ENCODE measurements at places on chromosomes 5 and 9.

- no peak for DNase-seq
Observed at GRCh38 chr5:86625148-86625547, 7.4 kb downstream of the COX7C start.

DNA sequence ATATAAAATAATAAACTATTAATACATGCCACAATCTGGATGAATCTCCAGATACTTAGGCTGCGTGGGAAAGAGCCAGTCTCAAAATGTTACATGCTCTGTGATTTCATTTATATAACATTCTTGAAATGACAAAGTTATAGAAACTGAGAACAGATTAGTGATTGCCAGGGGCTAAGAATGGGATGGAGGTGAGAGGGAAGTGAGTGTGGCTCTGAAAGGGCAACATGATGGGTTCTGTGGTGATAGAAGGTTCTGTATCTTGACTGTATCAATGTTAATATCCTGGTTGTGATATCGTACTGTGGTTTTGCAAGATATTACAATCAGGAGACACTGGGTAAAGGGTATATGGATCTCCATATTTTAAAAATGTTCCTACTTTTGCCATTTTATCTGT, 50.7 kb downstream of the SPEF2 start:
- no peak for DNase-seq

- DNase-seq: no peak
Observed at GRCh38 chr9:101375546-101375945, 9.3 kb downstream of the BAAT start.

DNA sequence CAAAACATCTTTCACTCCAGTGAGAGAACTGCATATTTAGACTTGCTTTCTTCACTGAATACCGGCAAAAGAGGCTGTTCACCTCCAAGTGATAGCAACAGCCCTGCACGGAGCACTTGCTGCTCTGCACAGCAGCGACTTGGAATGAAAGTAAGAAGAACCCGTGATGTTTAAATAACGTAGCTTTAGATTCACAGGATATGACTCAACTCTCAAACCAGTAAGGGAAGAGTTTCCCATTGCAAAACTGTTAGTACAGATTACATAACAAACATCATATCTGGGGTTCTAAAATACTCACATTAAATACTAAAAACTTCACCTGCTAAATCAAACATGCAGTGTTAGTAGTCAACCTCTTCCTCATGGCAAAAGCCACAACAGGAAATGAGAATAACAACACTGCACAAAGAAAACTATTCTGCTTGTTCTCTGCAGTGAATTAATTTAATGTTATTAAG, 203.4 kb downstream of the MCTP1 start:
- DNase-seq: no peak

DNA sequence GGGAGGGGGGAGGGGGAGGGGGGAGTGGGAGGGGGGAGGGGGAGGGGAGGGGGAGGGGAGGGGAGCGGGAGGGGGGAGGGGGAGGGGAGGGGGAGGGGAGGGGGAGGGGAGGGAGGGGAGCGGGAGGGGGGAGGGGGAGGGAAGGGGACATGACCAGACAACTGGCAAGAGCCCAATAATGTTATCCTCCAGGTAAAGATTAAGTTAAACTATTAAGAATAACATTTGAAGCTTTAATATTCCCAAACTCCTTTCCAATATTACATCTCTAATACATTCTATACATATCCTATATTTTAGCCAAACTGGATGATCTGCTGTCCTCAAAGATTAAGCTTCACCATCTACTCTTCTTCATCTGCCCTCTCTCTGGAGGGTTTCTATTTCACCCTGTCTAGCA, 25.8 kb downstream of the C5 start:
- no peak for DNase-seq

- DNase-seq: no peak
Observed at GRCh38 chr9:137353223-137354152, 51.4 kb upstream of the NRARP start.

DNA sequence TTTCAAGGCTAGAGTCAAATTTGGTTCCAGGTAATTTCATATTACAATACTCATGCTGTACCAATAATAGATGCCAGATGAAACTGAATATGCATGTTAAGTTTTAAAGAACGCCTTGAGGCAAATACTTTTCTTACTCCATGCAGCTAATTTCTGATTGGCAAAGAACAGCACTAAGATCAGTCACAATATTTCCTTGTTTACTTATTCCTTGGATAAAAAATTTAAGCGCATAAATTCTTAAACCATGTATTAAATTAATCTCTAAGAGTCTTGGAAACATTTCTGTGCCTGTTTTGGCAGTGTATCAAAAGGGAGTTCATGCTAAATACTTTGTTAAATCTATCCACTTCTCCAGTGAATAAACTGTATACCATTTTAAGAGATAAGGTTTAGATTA, 173.5 kb downstream of the SLC12A2 start:
- DNase-seq: peak; percentile 21

DNA sequence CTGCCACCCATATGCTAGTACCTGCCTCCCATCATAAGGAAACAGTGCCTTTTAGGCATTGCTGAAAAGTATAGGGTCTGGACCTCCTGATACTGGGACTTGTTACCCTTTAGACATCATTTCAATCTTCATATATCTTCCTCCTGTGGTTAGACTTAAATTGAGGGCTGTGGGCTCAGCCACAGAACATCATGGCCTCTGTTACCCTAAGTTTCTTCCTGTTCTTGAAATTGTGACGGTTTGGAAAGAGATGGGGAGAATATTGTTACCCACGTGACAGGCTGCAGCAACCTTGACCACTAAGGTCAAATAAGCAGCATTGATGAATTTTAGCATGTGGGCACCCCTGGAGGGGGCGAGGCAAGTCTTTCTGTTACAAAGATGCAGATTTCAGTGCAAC, 87.7 kb downstream of the PDE8B start:
- no peak for DNase-seq

- no peak for DNase-seq
Observed at GRCh38 chr9:127803507-127804352, 1.0 kb downstream of the FPGS start.

DNA sequence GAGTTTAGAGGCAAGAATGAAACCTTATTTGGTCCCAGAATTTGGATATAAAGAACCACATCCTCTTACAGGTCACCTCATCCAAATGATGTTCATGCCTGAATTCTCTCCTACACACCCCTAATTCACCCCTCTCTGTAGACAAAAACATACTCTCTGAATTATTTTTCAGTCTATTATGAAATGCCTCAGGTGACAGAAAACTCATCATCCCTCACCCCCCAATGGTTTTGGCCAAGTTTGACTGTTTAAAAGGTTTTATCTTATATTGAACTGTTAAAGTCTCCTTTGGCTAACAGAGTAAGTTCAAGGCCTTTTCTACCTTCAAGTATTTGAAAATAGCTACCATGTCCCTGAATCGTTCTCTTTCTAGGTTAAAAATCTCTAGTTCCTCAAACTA, 2.3 kb upstream of the CD180 start:
- DNase-seq: no peak

- no peak for DNase-seq
Observed at GRCh38 chr5:15791274-15791673, 291.3 kb downstream of the FBXL7 start.

GRCh38 chr5:142807372-142807911, 37.3 kb downstream of the ARHGAP26 start:
- DNase-seq: no peak

DNA sequence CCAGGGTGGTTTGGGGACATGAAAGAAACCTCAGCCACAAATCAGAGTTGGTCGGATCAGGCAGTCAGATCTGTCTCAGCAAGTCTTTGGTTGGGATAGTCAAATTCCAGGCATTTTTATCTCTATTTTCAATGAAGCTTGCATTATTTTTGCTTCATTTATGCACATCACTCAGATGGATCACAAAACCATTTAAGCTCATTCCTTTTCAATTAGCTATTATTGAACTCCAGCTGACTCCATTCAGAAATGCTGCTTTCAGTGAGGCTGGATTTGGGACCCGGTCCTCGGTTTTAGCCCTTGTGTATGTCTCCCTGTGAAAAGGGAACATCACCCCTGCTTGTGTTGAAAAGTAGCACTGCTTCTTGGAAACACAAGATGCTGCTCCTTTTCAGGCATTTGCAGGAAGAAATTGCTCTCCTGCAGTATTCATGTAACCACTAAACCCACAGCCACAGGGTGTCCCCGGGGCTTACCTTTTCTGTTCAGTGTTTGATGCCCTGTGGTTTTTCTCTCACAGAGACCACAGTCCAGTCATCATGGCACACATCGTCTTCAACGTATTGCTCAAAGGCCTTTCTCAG, 232.9 kb downstream of the NFIB start:
- no peak for DNase-seq

DNA sequence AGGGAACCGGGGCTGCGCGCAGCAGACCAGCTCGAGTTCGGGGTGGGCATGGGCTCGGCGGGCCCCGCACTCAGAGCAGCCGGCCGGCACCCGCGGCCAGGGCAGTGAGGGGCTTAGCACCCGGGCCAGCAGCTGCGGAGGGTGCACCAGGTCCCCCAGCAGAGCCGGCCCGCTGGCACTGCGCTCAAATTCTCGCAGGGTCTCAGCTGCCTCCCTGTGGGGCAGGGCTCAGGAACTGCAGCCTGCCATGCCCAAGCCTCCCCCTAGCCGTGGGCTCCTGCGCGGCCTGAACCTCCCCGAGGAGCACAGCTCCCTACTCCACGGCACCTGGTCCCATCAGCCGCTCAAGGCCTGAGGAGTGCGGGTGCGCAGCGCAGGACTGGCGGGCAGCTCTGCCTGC, 172.9 kb upstream of the SLC30A5 start:
- no peak for DNase-seq

DNA sequence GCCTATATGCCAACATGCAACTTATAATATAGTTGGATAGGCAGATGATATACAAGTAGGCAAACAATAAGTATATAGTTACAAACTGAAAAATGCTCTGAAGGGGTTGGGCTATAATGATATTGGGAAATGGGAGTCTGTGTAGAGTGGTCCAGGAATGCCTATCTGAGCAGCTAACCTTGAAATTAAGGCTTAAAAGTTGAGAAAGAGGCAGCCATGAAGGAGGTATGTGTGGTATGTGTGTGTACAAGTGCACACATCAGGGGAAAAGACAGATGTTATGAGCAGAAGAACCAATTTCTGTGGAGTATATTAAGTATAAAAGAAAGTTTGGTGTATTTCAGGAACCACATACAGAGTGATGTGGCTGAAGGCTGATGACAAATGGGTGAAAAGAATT, 154.9 kb upstream of the PAPPA start:
- no peak for DNase-seq

DNA sequence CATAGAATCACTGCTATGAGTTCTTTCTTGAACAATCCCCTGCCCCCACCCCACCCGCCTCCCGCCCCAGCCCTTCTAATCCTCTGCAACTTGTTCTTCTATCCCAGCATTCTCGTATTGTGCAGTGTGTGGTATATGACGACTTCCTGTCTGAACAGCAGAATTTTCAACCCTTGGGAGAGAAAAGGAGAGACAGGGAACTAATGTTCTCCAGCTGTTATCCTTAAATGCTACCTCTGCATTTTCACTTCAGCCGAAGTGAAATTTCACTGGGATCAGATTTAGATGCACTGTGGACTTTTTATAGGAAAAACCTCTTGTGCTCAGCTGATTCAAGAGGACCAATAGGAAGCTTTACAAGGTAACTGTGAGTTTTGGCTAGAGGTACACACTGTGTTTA, 2.2 kb downstream of the FBXL7 start:
- DNase-seq: no peak

GRCh38 chr5:68745448-68745847, 348.4 kb upstream of the SLC30A5 start:
- DNase-seq: no peak

DNA sequence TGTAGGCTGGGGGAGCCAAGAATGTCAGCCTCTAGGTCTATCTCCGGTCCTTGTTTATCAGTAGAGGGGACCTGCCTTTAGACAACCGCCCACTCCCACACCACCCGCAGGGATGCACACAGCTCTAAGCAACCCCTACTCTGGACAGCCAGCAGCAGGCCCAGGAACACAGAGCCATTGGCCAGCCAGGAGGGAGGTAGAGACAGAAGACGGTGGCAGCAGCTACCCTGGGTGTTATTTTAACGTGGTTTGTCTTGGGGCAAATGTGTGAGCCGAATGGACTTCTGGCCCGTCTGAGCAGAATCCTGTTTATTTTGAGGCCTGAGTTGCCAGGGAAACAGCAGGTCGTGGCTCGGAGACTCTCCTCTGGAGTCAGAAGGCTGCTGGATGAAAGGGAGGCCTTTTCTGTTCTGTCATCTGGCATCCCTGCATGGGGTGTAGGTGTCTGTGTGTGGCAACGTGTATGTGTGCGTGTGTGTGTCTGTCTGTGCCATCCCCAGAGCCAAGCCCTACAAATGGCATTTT, 382 bp upstream of the FGF1 start:
- DNase-seq: no peak

- no peak for DNase-seq
Observed at GRCh38 chr5:76149636-76150035, 66.5 kb downstream of the SV2C start.

DNA sequence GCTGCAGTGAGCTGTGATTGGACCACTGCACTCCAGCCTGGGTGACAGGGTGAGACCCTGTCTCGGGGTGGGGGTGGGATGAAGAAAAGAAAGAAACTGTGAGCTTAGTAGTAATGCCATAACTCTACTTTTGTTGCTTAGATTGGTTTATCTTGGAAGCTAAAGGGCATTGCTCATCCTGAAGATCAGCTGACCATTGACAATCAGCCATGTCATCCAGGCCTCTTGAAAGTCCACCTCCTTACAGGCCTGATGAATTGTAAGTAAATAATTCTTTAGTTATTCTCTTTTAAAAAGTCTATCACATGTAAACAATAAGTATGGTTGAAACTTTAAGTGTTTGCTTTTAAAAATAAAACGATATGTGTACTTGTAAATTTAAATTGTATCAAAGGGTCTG, 11.4 kb downstream of the OCLN start:
- no peak for DNase-seq

GRCh38 chr5:26568316-26568715, 470.1 kb downstream of the CDH9 start:
- DNase-seq: no peak

GRCh38 chr5:54311176-54311677, 854 bp upstream of the ARL15 start:
- no peak for DNase-seq

DNA sequence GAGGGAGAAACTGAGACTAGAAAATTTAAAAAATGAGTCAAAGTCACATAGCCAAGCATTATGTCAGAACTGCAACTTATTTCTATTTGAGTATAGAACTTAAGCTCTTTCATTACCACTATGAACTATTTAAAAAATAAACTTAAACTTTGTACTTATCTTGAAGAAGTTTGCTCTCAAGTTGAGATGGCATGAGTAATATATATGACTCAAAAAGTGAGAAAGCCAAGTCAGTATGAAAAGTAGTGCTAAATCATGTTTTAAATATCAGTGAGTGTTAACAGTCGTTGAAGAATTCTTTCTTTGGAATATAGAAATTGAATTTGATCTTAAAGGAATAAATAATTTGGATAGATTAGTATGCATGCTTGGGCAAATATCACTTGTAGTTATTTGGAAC, 36.3 kb upstream of the CDH10 start:
- no peak for DNase-seq

DNA sequence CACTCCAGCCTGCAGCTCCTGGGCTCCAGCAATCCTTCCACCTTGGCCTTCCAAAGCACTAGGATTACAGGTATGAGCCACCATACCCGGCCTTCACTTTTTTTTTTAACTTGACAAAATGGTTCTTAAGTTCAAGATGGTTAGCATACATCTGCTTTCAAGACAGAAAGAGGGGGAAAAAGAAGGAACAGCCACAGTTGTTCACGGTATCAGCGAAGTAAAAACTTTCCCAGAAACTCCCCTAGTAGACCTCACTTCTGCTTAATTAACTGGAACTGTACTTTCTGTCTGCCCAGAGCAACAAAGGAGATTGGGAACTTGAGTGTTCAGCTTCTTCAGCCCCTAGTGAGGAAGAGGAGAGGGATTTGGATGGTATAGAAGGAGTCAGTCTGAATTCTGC, 116.7 kb downstream of the UGCG start:
- no peak for DNase-seq
